ENCODE measurements at places on chromosomes 4 and X.

DNA sequence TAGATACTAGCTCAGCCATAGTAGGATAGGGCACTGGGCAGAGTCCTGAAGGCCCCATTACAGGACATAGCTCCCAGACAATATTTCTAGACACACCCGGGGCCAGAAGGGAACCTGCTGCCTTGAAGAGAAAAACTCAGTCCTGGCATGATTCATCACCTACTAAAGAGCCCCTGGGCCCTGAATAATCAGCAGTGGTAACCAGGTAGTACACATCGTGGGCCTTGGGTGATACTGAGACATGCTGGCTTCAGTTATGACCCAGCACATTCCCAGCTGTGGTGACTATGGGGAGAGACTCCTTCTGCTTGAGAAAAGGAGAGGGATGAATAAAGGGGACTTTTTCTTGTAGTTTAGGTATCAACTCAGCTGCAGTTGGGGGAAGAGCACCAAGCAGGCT lies 104.3 kb upstream of the STK26 start:
- DNase-seq, result no peak

GRCh38 chrX:39492497-39493162 lies 605.1 kb downstream of the BCOR start:
- DNase-seq, result no peak

- DNase-seq, result no peak
These were observed 55.3 kb upstream of the KCNIP4 start for GRCh38 chr4:22003878-22004277.

- no peak for DNase-seq
These were observed 181.9 kb upstream of the PPARGC1A start for GRCh38 chr4:24071612-24072372.

- DNase-seq, result no peak
These were observed 2.0 kb upstream of the EDA start for GRCh38 chrX:69613946-69614345.

- DNase-seq, result no peak
These were observed 28.8 kb downstream of the ELF4 start for GRCh38 chrX:130081421-130082045.

GRCh38 chr4:110484767-110485166 lies 8.8 kb downstream of the ENPEP start:
- DNase-seq, result no peak

DNA sequence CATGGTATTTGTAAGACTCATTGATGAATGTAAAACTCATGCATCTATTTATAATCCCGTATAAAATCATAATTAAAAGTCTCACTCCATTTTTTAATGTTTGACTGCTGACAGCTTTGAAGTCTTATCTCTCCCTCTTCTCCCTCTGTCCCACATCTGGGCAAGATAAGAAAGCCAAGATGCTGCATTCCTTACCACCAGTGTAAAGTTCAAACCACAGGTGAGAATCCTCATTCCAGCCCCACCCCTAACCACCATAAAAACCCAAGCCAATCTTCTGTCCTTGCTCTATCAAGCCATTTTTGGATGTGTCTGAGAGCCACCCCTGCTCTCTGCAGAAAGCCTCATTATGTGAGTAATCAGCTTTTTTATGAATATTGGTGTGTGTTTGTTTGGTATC lies 59.3 kb upstream of the MAGED1 start:
- DNase-seq, result no peak

All from heart left ventricle (tissue), 16 donors.